ENCODE measurements at places on chromosomes 16 and 17. TPM values are rescaled to one million over a fixed set of nuclear protein-coding genes. Genes with fewer than 3 reads are reported as not detected.

GRCh38 chr16:5041600-5042133, 7.9 kb upstream of the NAGPA start:
- DNase-seq: no peak

DNA sequence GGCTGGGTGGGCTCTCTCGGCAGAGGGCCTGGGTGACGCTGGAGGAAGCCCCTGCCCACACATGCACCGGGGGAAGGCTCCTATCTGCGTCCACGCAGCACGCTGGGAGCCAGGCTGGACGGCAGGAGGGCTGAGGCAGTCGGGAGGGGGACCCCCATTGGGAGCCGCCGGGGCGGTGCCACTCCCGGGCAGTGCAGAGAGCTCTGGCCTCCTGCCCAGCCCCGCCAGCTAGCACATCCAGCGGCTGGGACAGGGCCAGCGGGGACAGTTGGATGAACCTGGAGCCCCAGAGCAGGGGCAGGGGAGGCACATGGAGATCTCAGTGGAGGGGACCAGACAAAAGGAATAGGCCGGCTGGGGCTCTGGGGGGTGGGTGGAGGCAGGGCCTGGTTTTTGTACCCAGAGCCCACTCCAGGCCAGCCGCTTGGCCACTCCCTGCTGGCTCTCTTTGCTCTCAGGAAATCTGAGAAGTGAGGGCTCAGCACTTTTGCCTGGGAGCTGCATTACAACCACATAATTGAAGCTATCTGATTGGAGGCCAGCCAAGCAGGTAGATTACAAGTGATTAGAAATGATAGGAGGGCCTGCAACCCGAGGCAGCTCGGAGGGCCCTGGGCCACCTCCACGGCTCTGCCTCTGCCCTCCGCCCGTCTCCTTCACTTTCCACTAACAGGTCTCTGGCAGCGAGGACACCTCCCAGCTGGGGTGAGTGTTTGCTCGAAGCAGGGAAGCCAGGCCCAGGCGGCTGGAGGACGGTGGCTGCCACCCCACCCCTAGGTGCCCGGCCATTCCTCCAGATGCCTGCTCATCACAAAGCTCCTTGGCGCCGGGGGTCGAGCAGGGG, 40.1 kb downstream of the ENGASE start:
- DNase-seq: no peak

GRCh38 chr17:61442136-61442775, 10.0 kb upstream of the TBX4 start:
- DNase-seq: peak; percentile 47

GRCh38 chr16:57564571-57565270, 22.3 kb downstream of the ADGRG5 start:
- no peak for DNase-seq

PAQR4 gene
- total RNA-seq: 7.5 TPM

DNA sequence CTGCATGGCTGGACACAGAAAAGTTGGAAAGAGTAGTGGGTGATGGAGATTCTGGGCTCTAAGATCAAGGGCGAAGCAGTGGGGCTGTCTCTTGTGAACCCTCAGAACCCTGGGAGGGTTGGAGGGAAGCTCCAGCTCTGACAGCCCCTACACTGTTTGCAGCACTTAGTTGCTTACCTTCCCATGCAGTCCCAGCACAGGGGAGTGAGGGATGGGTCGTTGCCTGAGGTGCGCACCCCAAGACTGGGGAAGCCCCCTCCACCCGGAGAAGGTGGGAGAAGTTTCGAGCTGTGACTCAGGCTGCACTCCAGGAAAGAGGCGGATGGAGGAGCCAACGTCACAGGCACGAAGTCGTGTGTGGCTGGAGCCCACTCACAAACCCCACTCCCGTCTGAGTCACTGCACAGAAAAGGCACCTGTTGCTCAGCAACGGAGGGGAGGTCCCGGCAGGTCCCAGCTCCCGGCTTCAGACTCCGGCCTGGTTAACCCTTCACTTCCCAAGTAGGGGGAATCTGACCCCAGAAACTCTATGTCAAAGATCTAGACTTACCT, 60.1 kb downstream of the AIPL1 start:
- DNase-seq: peak; percentile 81

- no peak for DNase-seq
Measured at GRCh38 chr17:8468980-8469379, 33.3 kb downstream of the NDEL1 start.

- no peak for DNase-seq
Measured at GRCh38 chr17:51500454-51500853, 240.1 kb downstream of the UTP18 start.

DNA sequence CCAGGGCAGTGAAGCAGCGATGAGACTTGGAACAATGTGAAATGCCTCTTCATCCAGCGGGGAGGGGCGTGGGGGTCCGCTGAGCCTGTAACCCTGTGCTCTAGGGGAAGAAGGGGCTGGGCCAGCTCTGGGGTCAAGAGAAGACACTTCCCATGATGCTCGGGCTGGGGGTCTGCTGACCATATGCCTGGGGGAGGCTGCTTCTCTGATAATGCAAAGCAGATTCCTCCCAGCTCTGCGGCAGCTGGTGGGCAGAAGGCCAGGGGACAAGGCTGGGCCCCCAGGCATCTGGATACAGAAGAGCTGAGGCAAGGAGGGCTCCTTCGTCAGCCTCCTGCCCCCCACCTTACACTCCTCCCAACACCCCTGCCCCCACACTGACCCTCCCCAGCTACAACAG, 24.7 kb downstream of the NGFR start:
- DNase-seq: no peak

DNA sequence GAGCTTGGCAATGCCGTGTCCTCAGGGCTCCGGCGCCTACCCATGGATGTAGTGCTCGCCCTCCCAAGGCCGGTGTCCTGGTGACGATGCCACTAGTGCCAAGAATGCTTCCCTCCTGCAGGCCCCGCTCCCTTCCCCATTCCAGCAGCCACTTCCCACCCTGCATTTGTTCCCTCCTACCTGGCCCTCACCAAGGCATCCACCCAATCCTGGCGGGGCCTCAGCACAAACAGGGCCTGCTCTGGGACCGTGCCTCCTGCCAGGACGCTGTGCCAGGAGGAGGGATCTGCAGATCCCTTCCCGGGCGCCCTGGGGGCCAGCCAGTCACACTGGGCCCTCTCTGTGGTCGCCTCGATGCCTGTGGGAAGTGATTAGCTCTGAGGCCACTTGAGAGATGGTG, 25.1 kb downstream of the ABR start:
- DNase-seq: no peak

HSF5 gene
- 0.13 TPM for total RNA-seq

DNA sequence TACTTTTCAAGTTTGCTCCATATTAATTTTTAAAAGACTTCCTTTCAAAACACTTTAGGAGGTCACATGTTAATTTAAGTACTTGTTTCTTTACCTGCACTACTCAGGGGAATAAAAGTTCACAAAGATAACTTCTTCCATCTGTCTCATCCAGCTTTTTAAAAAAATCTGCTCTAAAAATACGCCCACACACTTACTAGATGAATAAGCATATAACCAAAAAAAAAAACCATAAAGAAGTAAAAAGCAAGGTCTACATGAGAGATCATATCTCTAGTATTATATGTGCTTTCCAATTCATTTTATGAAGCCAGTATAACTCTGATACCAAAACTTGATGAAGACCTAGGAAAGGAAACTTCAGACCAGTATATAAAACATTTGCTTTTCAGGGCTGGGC, 17.2 kb downstream of the SKAP1 start:
- DNase-seq: no peak

DNA sequence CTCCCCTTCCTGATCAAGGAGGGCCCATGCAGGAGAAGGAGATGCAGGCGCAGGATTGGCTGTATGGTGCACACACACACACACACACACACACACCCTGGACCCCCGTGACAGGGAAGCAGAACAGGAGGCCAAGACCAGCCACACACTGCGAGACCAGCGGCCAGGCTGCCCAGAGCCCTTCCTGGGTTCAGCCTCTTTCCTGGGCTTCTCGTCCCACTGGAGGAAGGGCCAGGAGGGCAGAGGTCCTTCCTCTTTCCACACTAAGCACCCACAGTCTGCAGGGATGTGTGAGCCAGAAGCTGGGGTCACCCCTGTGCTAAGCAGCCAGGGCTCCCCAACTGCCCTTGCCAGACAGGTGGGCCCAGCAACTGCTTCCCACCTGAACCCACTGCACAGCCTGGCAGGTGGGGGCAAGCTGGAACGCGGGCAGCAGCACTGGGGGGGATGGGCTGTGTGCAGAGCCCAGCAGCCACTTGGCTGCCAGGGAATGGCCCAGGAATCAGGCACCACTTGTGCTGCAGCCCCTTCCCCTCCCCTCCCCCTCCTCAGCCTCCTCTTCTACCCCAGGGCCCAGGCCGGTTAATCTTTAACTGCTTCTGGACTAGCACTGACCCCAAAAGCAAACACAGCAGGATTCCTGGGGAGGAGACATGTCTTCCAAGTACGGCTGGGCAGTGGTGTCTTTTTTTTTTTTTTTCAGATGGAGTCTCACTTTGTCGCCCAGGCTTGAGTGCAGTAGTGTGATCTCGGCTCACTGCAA, 44.6 kb upstream of the SLC38A10 start:
- DNase-seq: no peak

KRT20 gene
- total RNA-seq: not detected

DNA sequence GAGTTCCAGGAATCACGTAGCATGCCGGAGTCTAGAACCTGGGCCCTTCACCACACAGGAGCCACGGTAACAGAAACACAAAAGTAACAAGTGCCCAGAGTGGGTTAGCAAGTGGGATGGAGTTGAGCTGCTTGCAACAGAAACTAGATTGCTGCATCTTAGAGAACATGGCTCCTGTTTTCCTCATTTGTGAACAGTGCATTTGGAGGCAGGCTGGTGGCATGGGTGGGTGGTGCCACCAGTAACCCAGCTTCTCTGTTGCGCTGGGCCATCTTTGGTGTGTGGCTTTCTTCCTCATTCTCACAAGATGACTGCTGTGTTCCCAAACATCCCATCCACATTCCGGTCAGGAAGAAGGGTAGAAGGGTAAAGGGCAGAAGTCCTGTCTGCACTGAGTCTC, 95.5 kb downstream of the KATNIP start:
- DNase-seq: no peak

DNA sequence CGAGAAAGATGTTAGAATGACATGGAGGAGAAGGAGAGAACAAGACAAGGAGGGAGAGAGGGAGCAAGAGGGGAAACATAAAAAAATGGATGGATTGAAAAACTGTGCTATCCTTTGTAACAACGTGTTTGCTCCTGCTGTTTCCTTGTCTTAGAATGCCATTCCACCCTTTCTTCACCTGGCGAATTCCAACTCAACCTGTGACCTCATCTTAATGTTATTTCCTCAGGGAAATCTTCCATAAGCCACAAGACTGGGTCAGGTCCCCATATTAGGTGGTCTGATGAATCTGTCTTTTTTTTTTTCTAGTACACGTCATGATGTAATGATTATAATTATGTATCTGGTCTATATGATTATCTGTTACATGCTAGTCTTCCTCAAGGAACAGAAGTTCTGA, 195.0 kb upstream of the MAF start:
- no peak for DNase-seq

DNA sequence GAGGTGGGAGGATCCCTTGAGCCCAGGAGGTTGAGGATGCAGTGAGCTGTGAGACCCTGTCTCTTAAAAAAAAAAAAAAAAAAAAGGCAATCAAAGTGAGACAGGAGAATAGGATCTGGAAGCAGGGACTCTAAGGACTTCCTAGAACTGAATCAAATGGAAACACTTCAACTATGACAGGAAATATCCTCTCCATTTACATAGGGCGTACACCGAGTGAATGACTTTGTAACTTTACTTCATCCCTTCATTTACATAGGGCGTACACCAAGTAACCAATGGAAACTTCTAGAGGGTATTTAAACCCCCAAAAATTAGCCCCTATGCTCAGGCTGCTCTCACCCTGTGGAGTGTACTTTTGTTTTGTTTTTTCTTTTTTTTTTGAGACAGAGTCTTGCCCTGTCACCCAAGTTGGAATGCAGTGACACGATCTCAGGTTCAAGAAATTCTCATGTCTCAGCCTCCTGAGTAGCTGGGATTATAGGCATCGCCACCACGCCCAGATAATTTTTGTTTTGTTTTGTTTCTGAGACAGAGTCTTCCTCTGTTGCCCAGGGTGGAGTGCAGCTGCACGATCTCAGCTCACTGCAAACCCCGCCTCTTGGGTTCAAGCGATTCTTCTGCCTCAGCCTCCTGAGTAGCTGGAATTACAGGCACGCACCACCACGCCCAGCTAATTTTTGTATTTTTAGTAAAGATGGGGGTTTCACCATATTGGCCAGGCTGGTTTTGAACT, 9.6 kb upstream of the PRPSAP1 start:
- no peak for DNase-seq

Data from esophagus muscularis mucosa (tissue), 4 donors.